Activated CD8-positive, alpha-beta memory T cell treated with anti-CD3 and anti-CD28 coated beads for 4 hours (primary cell): ENCODE measurements at places on chromosomes 12 and 14.

- DNase-seq, result no peak
Observed at GRCh38 chr12:76329159-76329558, 19.1 kb downstream of the BBS10 start.

DNA sequence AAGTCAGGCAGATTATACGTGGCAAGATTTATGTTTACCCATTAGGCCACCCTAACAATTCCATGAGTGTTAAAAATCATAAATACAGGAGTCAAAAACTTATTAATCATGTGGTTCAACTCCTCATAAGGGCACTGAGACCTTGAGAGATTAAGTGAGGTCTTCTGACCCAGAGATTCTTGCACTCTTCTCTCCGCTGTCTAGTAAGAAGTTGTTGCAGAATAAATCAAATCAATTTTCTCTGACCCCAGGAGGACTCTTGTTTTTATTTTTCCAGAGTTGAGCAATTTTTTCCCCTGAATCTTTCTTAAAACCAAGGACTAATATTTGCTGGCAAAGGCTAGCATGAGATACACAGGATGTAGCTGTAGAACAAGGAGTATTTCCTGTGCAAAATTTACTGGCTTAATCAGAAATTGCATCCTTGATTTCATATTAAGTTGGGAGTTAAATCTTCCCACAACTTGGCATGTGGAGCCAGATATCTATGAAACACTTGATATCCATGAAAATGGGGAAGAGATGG is 90.9 kb upstream of the PTHLH start:
- no peak for DNase-seq

DNA sequence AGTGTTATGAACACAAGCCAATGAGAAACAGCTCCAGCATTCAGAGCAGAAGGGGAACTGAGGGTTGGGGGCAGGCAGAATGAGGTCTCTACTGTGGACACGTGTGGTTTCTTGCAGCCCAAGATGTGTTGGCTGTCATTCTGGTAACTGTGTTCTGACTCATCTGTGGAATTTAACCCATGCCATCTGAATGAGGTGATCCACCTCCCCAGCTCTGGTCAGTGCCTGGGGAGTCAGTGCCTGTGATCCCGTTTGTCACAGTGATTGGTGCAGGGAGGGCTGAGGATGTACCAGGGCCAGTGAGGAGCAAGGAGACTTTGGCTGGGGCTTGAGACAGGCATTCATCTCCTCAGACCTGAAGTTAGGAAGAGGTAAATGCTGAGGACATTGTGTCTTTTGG is 216.8 kb downstream of the MSRB3 start:
- no peak for DNase-seq

- DNase-seq, result no peak
Observed at GRCh38 chr14:75096959-75097358, 27.5 kb downstream of the ZC2HC1C start.

GRCh38 chr12:91307957-91308670 is 125.5 kb upstream of the DCN start:
- DNase-seq, result no peak
